ENCODE measurements at places on chromosomes 3 and 15.

DNA sequence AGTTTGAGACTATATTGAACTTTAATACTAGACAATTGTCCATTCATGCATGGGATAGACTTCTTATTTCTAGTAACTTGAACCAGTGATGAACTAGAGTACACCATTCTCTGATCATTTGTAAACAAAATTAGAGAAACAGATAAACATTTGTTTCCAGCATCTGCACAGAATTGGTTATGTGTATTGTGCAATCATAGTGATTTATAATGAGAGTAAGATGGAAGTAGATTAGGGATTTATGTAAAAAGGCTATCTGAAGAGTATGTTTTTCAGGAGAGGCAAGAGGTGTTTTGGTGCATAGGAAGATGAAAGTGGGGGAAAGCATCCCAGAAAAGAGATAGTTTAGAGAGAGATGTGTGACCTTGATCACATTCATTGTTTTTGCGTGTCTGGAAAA, 695.0 kb downstream of the SQOR start:
- DNase-seq, result no peak

- DNase-seq, result no peak
Measured at GRCh38 chr15:81281766-81282605, 42.0 kb downstream of the STARD5 start.

- DNase-seq, result no peak
Measured at GRCh38 chr15:72614810-72615532, 39.5 kb upstream of the GOLGA6B start.

- DNase-seq, result no peak
Measured at GRCh38 chr3:104291878-104292277, 1074.8 kb upstream of the ALCAM start.

- DNase-seq, result no peak
Measured at GRCh38 chr15:31208817-31209216, 107.3 kb upstream of the TRPM1 start.

DNA sequence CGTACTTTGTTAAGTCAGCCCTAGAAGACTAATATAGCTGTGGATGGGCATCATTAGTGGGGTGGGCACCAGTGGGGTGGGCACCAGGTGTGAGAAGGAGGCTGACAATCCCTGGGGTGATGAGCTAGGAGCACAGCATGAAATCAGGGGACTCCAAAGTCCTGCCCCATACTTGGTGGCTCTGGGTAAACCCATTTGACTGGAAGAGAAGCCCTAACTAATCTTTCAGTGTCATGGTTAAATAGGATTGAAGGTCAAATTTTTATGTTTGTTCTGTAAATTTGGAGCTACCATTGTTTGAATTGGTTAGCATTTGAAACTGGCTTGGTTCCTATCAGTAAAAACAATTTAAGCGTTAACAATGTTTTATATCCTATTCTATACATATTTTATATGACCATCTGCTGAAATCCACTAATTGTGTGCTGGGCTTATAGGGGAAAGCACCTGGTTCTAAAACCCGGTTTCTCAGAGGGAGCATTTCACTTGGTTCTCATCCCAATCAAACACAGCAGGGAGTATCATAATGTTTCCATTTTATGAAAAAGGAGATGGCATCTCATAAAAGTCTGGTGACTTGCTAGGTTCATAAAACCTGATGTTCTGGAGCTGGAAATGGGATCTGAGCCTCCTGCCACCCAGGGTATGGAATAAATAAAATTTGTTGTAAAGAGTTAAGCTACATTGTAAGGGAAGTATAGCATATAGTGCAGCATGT, 87.7 kb upstream of the HACD2 start:
- no peak for DNase-seq

- DNase-seq, result no peak
Measured at GRCh38 chr3:140501061-140501769, 176.6 kb upstream of the TRIM42 start.

DNA sequence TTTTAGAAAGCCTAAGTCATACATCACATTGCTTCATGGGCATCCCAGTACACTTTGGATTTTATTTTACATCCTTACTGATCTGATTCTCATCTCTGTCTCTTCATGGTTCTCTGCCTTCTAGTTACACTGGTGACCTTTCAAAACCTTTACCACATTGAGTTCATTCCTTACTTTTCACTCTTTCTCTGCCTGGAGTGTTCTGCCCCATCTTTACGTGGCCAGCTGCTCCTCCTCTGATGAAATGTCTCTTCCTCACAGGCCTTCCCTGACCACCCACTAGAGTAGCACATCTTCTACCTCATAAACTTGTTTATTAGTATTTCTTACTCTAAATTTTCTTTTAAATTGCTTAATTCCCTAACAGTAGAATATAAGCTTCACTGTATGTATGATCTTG, 17.7 kb downstream of the CTNNB1 start:
- DNase-seq, result no peak

GRCh38 chr3:65330072-65330471, 642.3 kb upstream of the ADAMTS9 start:
- DNase-seq, result no peak

DNA sequence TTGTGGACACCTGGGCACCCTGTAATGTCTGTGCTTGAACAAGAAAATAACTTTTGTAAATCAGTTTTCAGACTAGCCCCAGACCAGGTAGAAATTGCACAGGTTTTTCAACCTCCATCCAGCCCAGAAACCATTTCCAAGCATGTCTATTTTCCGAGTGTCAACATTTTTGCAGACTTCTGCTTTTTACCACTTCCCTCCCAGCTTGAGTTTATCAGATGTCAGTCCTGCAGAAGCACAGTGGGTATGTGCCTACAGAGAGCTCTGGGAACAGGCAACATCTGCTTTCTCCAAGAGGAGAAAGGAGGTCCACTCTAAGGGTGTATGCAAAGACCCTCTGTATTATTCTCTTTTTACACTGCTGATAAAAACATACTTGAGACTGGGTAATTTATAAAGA, 83.9 kb downstream of the LRRK1 start:
- DNase-seq, result no peak

DNA sequence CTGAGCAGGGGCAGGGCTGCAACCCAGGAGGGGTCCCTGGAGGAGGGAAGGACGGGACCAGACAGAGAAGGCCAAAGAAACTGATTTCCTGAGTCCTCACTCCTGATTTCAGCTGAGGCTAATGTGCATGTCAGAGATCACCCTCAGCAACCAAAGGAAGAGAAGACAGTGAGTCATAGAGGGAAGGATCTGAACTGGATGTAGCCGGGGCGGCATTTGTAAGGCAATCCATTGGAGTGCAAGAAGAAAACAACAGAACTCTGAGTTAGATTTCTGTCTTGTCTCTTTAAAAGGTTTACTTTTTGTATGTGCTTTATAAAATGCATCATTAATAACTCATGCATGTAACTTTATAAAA, 105.3 kb upstream of the AGBL1 start:
- DNase-seq, result no peak

DNA sequence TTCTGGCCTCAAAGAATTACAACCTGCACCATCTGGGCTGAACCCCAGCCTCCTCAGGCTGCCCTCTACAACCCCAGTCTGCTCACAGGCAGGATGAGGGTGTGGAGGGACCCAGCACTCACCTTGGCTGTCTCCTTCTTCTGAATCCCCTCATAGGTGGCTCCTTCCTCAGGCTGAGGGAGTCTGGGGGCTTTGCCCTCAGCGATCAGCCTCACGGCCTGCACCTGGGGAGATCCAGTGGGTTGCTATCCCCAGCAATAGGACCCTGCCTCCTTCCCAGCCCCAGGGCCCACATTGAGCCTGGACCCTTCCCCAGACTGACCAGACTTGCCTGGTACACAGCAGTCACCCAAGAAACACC, 25.1 kb downstream of the ALDH1L1 start:
- no peak for DNase-seq

GRCh38 chr3:49035281-49035680, 6.1 kb upstream of the IMPDH2 start:
- no peak for DNase-seq

DNA sequence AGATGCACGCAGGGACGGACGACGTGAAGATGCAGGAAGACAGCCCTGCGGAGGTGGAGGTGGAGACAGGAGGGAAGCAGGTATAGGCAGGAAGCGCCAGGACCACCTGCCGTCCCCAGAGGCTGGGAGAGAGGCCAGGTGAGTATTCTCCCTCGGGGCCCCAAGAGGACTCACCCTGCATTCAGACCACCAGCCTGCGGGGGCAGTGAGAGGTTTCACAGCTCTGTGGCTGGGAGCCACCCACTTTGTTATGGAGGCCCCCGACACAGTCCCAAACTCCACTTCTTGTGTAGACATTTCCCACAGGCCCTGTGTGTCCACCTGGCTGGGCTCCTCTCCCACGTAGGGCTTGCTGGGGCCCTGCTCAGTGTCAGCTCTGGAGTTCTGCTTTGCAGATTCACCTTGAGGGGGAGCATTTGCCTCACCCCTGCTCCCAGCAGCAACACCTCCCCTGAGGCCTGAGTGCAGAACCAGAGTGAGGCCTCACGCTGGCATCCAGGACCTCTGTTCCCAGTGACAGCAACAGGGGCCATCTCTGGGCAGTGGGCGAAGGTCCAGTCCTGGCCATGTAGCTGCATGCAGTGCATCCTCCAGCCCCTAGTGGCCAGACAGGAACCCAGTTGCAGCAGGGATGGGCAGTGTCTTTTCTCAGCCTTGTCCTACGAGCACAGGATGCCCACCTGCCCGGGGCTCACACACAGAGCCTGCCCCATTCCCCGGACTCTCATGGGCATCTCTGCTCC, 119.4 kb upstream of the IQSEC1 start:
- DNase-seq, result no peak

DNA sequence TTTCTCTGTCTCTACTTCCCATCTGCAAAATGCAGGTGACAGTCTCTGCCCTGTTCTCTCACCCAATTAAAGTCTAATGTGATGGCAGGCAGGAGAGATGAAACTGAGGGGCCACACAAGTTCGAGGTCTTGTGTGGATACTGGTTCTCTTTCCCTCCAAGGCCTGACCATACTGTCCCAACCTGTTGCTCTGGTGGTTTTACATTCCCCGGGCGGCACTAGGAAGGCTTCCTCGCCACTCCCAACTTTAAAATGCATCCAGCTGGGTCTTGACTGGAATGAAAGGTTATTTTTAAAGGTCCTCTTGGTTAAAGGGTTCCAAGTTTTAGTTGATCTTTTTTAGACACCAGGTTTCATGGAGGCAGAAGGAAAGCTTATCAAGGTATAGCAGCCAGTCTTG, 37.2 kb downstream of the WHAMM start:
- no peak for DNase-seq

DNA sequence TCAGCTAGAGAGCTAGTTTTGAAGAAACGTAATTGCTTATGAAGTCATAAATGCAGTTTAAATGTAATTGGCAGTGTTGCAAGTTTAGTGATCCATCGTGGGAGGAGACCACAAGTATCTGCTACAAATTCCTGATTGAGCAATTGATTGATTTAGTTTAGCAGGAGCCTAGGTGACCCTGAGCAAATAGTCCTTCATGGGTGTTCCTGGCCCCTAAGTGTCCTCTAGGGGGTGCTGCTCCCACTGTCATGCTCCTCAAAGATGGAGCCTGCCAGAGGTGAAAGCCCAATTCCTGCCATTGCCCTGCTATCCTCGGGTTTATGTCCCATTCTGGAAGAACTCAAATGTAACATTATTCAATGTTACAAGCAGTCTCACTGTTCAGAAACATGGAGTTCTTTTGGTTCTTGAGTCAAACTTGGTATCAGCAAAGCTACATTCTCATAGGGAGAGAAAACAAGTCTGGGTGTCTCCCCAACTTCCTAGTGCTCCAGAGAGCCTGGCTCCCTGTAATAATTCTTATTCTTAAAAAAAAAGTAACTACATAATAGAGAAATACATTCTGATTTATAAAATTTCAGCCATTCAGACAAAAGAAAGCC, 29.8 kb upstream of the SENP5 start:
- peak; percentile 47 for DNase-seq

GRCh38 chr3:55332176-55332575, 154.9 kb downstream of the WNT5A start:
- no peak for DNase-seq

- no peak for DNase-seq
Measured at GRCh38 chr15:48650931-48651330, 5.4 kb upstream of the FBN1 start.

GRCh38 chr3:159886050-159886449, 102.6 kb upstream of the IL12A start:
- DNase-seq, result no peak

- DNase-seq, result no peak
Measured at GRCh38 chr3:195257454-195258448, 13.2 kb downstream of the XXYLT1 start.

DNA sequence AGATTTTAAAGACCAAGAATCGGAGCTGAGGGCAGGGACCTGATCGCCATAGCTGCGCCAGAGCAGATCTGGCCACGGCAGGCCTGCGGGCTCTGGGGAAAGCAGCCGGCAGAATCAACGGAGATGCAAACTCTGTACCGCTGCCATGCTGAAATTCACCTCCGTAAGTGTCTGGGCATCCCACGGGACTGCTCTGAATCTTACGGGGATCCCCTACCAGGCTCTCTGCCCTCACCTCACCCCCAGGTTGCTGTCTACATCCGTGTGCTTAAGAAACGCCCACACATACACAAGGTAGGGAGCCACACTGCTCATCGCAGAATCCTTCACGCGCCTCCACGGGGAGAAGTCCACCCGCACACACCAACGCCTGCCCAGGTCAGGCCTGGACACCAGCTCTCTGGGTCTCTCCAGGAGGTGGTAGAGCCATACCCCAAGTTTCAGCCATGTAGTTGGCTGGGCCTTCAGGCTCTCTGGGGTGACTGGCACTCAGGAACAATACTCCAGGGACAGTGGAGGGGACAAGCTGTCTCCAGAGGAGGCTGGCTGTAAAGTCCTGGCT, 33.5 kb downstream of the FAM174B start:
- DNase-seq, result no peak

- no peak for DNase-seq
Measured at GRCh38 chr3:100376301-100376700, 24.6 kb downstream of the TOMM70 start.

DNA sequence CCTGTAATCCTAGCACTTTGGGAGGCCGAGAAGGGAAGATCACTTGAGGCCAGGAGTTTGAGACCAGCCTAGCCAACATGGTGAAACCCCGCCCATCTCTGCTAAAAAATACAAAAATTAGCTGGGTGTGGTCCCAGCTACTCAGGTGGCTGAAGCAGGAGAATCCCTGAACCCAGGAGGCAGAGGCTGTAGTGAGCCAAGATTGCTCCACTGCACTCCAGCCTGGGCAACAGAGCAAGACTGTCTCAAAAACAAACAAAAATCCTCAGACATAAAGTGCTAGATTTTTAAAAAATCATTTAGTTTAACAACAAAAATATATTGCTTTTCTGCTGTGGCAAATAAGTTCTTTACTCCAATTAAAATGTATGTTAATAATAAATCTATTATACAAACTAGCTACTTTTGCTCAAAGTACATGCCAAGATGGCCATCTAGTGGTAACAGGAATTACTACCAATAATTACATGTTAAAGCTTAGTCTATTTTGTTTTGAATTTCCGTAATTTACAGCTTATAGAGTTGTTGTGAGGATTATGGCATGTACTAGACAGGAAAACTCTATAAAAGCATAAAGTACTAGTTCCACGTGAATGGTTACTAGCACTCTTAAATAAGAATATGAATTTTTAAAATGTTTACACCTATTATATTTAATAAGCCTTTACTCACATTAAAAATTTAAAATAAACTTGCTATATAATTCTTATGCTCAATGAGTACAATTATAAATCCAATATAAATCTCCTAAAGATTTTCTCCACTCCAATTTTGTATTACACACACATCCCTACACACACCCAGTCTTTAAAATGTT, 39.0 kb downstream of the GABPB1 start:
- no peak for DNase-seq

- DNase-seq, result no peak
Measured at GRCh38 chr3:126436826-126437717, 38.6 kb downstream of the ZXDC start.

- no peak for DNase-seq
Measured at GRCh38 chr3:180680097-180680430, 775 bp upstream of the CCDC39 start.
